ENCODE measurements at places on chromosomes 4 and X.

- DNase-seq, result no peak
Observed at GRCh38 chr4:26574563-26574962, 9.3 kb upstream of the TBC1D19 start.

GRCh38 chr4:153573221-153573620 lies 107.1 kb downstream of the TMEM131L start:
- no peak for DNase-seq

- DNase-seq, result no peak
Observed at GRCh38 chr4:25966171-25966570, 52.2 kb downstream of the SMIM20 start.

GRCh38 chr4:117063961-117064696 lies 21.2 kb downstream of the TRAM1L1 start:
- DNase-seq, result no peak

DNA sequence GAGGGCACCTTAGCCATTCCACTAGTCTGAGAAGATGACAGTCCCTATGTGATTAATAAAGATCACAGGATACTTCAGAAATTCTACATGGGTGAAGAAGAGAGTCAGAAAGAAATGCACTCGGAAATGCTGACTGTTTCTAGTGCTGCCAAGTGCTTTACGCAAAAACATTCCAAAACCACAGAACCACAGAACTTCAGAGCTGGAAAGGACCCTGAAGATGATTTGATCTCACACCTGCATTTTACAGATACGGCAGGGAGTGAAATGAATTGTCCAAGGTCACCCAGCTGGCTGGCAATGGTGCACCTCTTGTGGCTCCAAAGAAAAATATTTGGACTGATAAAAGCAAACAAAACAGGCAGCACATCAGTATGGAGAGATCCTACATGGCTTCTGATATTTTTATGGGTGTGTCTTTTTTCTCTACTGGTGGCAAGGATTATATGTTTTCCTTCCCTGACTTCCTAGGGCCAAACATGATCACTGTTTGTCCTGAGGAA lies 115.9 kb downstream of the MAML3 start:
- DNase-seq, result no peak

GRCh38 chr4:41360214-41360920 lies 103.6 kb downstream of the UCHL1 start:
- DNase-seq, result no peak

DNA sequence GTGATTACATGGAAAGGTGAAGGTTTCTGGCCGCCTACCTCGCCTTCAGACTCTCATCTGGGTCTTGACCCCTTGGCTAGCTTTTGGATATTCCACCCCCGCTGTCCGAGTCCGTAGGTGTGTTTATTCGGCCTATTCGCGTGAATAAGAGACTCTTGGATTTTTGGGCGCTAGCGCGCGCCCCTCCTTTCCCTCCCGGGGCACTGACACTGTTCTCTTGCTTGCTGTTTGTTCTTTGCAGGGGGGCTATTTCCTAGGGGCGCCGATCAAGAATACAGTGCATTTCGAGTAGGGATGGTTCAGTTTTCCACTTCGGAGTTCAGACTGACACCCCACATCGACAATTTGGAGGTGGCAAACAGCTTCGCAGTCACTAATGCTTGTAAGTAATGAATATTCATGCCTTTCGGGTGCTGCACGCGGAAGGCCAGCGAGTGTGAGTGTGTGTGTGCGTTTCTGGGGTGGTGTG lies 932 bp downstream of the GRIA2 start:
- DNase-seq, result no peak

GRCh38 chr4:69649629-69650028 lies 3.4 kb downstream of the UGT2A1 start:
- DNase-seq, result no peak

DNA sequence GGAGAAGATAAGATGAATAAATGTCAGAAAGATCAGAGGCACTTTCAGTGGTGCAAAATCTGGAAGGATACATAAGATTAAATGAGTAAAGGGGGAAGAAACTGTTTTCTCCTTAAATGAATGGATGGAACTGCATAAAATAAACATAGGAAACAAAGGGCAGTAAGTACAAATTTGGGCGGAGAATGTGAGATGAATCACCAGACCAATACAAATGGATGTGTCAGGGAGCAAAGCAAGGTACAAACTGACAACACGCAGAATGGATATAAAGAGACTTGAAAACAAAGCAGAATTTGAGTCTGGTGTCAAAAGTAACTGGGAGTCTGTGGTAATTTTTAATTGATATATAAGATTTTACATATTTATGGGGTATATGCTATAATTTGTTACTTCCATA lies 175.3 kb upstream of the PCDH18 start:
- no peak for DNase-seq

DNA sequence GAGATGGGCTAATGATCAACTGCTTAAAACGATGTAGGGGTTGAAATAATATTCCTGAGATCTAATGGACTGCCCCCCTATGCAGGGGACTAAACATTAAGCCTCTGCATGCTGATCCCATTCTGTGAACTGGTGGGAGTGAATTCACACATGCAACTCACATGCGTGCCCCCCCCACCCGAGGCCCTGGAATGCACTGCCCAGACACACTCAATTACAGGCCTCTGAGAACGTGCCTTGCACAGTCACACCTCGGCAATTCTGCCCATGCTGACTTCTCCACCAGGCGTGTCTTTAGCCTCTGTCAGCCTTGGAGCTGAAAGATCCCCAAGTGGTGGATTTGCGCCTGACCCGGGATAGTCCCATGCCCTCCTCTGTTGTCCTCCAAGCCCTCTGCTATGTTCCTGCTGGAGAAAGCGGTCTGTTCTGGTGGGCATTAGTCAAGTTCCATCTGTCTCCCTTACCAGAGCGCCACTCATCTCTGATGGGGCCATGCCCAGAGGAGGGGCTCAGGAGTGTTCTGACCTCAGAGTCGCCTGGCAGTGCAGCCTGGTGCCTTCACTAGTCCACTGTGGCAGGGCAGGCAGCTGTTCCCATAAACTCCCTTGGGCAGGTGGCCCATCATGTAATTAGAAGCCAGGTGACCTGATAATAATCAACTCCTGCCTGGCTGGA lies 86.5 kb downstream of the DRD5 start:
- no peak for DNase-seq

GRCh38 chr4:183416879-183417755 lies 27.3 kb upstream of the CDKN2AIP start:
- DNase-seq, result no peak

GRCh38 chr4:114038762-114039387 lies 59.4 kb upstream of the ARSJ start:
- DNase-seq, result no peak

DNA sequence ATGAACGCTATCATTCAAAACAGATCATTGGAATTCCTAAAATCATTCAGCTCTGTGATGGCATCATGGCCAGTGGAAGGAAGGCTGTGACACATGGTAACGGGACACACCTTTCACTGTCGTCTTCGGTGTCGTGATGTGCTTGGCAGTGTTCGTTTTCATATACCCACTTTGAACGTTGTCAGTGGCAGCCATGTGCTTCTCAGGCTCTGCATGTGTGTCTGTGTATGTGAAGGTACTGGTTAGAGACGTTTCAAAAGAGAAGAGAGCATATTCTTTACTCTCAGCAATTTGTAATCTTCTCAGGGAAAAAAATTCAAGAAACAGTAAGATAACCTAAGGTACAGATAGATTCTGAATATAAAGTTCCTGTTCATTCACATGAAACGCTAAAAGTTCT lies 70.6 kb upstream of the MSANTD1 start:
- DNase-seq, result no peak

DNA sequence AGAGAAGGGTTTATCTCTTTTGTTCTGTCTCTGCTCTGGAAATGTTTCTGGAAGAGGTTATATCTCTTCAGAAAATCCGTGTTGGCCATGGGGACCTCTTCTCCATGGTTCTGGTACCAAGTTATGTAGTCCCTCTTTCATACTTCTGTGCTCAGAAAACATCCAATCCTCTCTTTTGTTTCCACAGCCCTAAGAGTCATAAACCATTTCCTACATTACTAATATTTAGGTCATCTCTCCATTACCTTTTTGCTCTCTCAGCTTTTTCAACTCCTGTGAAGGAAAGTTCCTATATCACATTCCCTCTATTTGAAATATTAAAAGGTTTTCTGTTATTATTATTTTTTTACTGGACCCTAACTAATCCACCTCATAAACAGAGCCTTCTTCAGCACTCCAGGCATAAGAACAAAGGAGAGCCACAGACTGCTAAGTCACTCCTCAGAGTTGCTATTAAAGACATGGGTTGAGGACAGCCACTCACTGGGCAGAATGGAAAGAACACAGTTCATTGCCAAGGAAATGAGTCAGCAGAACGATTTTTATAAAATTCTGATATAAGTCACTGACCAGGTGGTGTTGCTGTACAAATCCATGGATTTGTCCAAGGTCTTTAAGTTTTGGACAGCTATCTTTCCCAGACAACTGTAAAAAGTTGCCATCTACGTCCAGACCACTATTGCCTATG lies 122.4 kb upstream of the NPY2R start:
- DNase-seq, result no peak

GRCh38 chrX:46865281-46865680 lies 28.4 kb downstream of the RP2 start:
- DNase-seq, result no peak

DNA sequence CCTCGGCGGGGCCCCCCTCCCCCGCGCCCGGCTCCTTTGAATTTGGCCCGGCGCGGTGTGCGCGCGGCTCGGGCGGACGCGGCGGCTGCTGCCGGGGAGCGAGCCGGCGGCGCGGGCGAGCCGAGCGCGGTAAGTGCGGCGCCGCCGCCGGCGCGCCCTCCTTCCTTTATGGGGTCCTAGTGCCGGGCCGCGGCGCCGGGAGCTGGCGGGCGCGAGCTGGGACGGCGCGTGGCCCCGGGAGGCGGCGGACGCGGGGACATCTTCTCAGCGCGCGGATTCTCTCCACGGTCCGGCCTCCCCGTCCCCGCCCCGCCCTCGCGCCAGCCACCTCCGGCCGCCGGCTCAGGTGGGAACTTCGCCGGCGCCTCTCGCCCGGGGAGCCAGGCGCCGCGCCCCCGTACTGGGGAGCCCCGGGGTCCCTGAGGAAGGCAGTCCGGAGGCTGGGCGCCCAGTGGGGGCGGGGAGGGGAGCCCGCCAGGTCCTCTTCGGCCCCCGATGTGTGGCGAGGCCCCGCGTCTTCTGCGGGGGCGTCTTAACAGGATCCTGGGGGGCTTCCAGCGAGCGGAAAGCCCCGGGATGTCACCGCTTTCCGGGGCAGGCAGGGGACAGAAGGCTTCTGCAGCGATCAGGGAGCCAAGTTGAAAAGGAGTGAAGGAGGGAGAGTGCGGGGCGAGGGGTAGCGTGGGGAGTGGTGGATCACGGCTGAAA lies 98.4 kb upstream of the TENM3 start:
- no peak for DNase-seq

Data from activated CD4-positive, CD25-positive, alpha-beta regulatory T cell treated with anti-CD3 and anti-CD28 coated beads, Interleukin-2, amount 50 U/mL, for 16 hours (primary cell).